GM04504 (cell line): ENCODE measurements at places on chromosomes 7 and 10.

DNA sequence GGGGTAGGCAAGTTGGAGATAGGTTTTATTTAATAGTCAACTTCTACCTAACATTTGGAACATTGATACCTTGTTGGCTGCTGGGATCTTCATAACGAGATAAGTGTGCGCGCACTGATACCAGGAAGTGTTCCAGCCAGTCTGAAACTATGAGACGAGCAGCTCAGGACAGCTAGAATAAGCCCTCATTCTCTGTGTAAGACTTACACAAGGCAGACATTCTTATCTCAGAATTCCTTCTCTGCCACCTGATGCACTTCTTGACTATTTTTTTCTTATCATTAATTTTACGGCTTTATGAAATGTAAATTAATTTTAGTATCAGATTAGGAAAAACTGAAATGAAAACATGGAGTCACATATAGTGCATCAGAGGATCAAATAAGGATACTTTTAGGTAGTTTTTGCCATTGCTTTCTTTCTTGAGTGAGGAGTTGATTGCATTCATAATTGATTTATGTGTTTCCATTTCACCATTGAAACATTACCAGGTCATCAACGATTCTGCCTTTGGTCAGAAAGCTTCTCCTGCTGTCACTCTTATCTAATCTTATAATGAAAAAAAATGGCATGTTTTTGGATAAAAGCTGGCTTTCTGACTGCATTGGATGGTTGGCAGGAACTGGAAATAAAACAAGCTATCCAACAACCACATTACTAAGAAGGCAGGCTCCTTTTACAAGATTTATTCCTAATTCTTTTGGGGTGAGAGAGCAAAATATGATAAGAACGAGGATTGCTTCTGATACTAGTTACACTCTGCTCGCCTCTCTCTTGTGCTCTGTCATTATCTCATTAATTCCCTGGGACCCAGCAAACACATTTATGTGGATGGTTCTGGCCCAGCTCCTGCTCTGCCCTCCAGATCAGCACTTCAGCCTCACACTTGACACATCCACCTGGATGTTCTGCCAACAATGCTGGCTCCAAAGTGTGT is 40.4 kb upstream of the ABCB5 start:
- DNase-seq = no peak

DNA sequence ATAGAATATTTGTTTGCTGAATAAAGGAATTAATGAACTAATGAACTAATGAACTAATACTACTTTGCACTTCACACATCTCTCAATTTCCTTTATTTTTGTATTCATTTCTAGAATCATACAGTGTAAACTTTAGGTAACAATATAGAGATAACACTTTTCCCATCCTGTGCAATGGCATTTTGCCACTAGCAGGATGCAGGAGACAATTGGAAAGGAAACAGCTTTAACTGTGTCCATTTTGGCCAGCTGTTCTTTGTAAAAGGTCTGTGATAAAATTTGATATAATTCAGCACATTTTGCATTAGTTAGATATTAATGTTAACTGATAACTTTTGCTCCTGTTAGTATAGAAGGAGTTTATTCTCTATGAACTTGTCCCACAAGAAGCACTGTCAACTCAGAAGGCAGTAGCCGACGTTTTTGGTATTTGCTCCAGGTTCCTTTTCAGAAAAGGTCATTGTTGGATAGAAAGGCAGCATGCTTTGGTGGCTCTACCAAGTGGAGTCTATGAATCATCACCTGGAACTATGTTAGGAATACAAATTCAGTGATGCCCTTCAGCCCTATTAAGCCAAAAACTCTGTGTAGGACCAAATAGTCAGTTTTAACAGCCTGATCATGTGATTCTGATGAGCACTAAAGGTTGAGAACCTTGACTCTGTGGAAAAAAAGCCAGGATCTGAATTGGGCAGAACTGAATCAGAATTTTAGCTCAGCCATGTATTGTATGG is 86.6 kb downstream of the NRG3 start:
- DNase-seq = no peak

- no peak for DNase-seq
Measured at GRCh38 chr10:86252079-86252478, 114.5 kb downstream of the GRID1 start.

DNA sequence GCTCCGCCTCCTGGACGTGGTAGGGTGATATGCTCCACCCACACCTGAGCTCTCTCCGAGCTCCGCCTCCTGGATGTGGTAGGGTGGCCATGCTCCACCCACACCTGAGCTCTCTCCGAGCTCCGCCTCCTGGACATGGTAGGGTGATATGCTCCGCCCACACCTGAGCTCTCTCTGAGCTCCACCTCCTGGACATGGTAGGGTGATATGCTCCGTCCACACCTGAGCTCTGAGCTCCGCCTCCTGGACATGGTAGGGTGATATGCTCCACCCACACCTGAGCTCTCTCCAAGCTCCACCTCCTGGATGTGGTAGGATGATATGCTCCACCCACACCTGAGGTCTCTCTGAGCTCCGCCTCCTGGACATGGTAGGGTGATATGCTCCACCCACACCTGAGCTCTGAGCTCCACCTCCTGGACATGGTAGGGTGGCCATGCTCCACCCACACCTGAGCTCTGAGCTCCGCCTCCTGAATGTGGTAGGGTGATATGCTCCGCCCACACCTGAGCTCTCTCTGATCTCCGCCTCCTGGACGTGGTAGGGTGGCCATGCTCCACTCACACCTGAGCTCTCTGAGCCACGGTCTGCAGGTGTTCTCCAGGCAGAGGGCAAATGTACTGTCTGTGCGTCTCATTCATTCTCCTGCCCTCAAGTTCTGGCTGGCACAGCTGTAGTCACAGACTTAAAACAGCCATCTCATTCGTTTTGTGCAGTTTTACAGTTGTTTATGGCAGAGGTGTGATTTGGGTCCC is 252.4 kb downstream of the DIP2C start:
- DNase-seq = no peak

DNA sequence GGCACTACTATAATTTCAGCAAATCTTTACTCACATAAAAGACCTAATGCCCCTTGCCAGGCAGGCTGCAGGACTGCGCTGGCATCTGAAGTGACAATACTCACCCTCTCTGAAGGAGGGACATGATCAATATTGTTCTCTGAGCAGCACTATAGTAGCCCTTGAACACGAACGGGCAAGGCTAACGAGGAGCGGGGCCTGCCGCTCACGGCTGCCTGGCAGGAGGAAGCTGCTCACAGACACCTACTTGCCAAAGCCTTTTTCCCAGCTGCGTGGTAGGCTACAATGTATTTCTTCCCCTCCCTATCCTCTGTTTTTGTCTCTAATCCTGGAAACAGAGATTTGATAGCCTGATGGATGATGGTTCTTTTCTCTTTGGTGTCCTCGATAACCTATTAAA is 19.9 kb downstream of the PUS7 start:
- DNase-seq = no peak

GRCh38 chr7:40276061-40276460 is 141.3 kb downstream of the SUGCT start:
- no peak for DNase-seq
